ENCODE measurements at places on chromosomes 6 and 20. TPM values are rescaled to one million over a fixed set of nuclear protein-coding genes. Genes with fewer than 3 reads are reported as not detected.

DNA sequence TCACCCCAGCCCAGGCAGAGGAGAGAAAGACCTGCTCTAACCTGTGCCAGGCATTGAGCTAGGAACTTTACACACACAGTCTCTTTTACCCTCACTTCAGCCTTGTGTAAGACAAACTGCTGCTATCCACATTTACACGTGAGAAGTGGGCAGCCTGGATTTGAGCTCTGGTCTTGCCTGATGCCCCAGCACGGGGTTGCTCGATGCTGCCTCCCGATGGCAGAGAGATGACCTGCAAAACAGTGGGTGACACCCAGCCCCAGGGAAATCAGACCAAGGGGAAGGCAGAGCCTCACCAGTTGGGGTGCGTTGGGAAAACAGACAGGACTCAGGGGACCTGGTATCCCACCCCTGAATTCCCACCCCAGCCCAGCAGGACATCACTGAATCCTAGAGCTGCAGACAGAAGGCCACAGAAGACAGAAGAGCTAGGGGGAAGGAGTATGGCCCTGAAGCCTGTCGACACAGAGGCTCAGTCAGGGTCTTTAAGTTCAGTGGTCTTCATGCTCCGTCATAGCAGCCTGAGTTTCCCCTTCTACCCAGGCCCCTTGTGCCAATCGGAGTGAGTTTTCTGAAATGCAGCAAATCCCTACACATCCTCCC is 990 bp downstream of the BPI start:
- peak; percentile 56 for DNase-seq

- DNase-seq, result no peak
These were observed 72.9 kb downstream of the TOX2 start for GRCh38 chr20:43987531-43987930.

DNA sequence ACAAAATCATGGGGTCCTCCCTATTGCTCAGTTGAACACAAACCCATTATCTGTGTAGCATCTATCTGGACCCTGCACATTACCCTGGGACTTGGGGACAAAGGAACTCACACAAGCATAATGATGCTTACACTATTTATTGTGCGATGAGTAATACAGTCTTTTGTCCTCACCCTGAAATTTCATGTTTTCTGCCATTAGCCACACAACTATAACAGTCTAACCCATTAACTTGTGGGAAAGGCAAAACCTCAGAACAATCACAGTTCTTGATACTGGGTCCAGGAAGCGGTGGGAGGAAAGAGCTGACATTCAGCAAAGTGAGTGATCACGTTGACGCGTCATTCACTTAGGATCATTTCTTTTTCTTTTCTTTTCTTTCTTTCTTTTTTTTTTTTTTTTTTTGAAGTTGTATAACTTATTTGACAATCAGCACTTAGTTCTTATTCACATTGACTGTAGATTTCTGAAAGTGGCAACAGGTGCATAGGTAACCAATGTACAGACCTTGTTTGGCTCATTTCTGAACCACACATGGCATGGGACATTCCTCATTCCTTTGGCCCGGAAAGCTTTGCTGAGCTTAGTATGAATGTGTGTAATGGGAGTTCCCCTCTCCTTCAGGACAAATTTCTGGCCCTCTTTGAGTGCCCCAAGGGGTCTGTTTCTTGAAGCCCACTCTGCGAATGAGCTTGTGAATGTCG is 94.8 kb upstream of the CNKSR3 start:
- DNase-seq, result no peak

DNA sequence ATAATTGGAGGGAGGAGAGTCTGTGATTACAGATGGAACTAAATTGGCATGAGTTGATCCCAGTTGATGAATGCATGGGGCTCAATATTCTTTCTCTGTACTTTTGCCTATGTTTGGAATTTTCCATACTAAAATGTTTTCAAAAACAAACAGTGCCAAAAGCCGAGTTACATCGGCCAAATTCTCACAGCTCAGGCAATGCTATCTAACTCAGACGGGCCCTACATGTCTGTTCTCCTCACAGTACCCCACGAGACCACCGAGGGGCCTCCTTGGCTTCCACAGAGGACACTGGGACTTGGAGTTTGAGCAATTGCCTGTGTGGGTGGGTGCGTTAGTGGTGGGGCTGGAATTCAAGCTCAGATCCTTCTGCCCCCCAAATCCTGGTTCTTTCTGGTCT is 413.2 kb downstream of the CDH26 start:
- DNase-seq, result no peak

DNA sequence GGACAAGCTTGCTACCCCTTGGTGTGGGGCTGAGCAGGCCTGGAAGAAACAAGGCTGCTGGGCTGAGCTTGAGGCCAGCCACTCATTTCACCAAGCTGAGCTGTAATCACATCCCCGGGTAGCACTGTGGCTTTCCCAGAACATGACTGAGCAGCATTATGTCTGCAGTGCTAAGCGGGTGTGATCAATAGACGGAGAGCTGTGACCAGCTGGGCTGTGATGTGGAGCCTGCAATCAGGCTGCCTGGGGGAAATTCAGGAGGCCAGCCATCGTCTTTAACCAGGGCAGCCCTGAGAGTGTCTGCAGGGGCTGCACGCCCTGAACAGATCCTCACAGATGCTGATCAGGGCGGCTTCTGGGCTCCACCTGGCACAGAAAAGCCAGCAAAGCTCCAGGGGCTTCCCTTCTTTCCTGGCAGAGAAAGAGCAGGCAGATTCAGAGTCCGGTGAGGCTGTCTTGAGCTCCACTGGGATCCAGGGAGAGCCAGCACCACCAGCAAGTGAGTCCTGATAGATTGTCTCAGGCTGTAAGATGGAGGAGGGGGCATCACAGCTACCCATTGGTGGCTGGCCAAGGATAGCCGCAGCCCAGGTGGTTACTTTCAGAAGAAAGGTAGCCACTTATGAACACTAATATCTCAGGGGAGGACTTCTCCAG is 165.9 kb downstream of the NRN1 start:
- DNase-seq, result no peak

GRCh38 chr6:110360676-110361075 is 2.5 kb upstream of the METTL24 start:
- DNase-seq, result no peak

DNA sequence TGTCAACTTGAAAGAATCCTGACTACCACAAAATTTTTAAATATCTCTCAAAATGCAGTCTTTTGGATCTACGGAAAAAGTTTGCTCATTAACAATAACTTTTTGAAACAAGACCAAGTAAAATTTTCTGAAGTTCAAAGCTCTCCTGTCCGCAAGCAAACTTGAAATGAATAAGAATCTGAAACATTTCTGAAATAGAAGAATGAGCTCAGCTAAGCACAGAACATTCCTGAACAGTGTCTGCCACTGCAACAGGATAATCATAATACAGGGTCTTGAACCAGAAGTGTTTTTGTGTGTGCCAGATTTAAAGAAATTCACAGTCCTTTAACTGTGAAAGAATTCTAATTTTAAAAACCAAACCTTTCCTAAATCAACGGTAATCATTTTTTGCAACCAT is 49.1 kb upstream of the TASP1 start:
- no peak for DNase-seq

GRCh38 chr6:24228681-24229255 is 102.8 kb downstream of the NRSN1 start:
- DNase-seq, result no peak

- peak; percentile 45 for DNase-seq
These were observed 1.3 kb upstream of the TAPBP start for GRCh38 chr6:33314943-33315792.

- no peak for DNase-seq
These were observed 17.9 kb upstream of the MAP7 start for GRCh38 chr6:136568129-136568528.

- no peak for DNase-seq
These were observed 255.4 kb downstream of the GMPR start for GRCh38 chr6:16493802-16494201.

DNA sequence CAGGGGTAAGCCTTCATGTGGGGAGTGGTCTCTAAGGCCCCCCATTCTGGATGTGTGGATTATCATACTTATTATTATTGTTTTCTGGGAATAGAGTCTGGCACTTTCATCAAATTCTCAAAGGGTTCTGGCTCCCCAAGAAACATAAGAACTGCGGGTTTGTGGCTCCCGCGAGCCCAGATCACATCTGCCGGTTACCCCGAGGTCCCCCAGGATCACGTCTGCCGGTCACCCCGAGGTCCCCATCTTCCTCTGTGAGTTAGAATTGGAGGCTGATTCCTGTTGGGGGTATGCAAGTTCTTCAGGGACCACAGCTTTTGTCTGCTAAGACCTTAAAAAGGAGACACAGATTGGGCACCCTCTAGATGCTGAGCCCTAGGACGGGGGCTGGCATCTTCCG is 116.7 kb upstream of the FRMD1 start:
- peak; percentile 23 for DNase-seq

DNA sequence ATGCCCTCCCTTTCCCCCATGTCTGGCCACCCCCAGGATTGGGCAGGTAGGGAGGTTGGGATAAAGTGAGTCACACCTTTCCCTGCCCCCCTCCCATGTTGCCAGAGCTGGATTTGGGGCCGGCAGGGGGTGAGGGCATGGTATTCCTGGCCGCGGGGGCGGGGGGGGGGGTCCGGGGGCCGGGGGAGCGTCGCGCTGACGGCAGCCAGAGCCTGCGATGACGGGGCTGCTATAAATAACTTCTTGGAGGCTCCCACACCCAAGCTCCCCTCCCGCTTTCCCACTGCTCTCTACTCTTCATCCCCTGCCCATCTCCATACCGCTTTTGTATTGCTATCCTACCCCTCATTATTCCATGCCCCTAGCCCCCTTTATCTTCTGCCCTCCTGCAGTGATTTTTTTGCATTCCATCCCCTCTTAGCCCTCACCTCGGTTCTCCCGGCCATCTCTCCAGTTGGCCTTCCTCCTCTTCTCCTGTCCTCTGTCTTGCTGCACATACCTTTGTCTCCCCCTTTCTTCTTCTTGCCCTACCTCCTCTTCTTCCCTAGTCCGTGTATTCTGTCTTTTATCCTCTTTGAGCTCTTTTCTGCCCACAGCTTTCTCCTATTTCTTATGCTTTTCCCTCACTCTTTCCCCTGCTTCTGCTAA is 13.8 kb downstream of the SYNGAP1 start:
- DNase-seq, result no peak

DNA sequence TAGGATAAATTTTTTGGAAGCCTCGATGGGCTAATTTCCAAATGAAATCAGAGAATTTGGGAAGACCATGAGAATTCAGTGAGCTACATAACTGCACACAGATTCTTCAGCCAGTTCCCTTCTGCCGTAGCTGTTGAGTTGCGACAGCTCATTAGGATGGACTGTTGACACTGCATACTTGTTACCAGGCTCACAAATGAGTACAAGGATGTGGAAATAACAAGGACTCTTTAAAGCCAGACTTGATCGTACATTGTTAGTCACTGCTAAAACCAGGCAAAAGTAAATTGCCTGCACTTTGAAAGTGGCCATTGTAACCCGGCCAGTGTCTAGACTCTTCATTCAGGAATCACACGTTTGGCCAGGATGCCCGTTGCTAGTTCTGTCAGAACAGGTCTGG is 37.0 kb downstream of the NDUFAF5 start:
- DNase-seq, result no peak

DNA sequence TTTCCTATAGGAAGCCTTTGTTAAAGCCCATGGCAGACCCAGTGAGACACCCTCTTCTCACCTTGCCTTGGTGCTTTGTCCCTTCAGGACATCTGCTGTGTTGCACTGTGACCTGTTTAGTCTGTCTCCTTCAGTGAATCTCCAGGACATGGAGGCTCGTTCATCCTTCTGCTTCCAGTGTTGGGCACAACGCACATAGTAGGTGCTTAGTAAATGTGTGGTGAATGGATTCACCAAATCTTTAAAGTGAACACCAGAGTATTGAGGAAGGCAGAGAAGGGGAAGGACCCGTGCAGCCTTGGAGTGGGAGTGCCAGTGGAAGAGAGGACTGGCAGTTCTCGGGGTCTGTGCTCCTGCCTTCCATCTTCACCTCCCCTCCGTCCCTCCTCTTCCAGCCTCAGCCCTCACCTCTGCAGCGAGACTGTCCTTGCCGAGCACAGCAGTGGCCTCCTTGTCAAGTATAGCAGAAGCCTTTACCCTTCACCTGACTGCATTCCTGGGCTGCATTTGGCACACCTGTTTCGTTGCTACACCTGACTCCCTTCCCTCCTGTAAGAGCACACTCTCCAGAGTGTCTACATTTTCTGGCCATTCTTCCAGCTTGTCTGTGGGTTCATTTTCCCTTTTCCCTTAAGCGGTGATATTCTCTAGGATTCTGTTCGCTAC is 49.2 kb downstream of the ARID1B start:
- no peak for DNase-seq

DNA sequence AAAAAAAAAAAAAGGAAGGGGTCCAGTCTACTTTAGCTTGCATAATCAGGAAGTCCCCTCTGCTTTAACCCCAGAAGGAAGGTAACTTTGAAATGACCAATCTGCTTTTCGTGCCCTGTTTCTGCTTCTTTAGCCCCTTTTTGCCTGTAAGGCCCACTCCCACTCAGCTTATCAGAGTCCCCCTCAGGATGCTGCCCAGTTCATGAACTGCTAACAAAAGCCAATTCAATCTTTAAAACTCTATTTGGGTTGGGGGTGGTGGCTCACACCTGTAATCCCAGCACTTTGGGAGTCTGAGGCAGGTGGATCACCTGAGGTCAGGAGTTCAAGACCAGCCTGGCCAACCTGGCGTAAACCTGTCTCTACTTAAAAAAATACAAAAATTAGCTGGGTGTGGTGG is 12.3 kb downstream of the GHRH start:
- no peak for DNase-seq

- DNase-seq, result no peak
These were observed 283.2 kb downstream of the EPHA7 start for GRCh38 chr6:93136111-93136510.

- DNase-seq, result no peak
These were observed 225.1 kb downstream of the UBE3D start for GRCh38 chr6:82840571-82840970.

GTSF1L gene
- total RNA-seq, result 0.28 TPM

BHLHE23 gene
- total RNA-seq, result not detected

NOX3 gene
- not detected for total RNA-seq

GPX5 gene
- not detected for total RNA-seq

FKBP1C gene
- 0.68 TPM for total RNA-seq

FAM209A gene
- total RNA-seq, result 1.4 TPM

L3MBTL1 gene
- 6.8 TPM for total RNA-seq

DNPH1 gene
- 54.0 TPM for total RNA-seq

TFAP2A gene
- 0.18 TPM for total RNA-seq

MMS22L gene
- total RNA-seq, result 46.3 TPM

ATP9A gene
- total RNA-seq, result 0.38 TPM

TAGAP gene
- 44.8 TPM for total RNA-seq

DEFB112 gene
- not detected for total RNA-seq

UBE2J1 gene
- total RNA-seq, result 31.2 TPM

SCUBE3 gene
- 0.12 TPM for total RNA-seq

RAET1L gene
- not detected for total RNA-seq

FILIP1 gene
- not detected for total RNA-seq

ULBP2 gene
- total RNA-seq, result 0.99 TPM
